ENCODE measurements at places on chromosomes 6 and 20.

DNA sequence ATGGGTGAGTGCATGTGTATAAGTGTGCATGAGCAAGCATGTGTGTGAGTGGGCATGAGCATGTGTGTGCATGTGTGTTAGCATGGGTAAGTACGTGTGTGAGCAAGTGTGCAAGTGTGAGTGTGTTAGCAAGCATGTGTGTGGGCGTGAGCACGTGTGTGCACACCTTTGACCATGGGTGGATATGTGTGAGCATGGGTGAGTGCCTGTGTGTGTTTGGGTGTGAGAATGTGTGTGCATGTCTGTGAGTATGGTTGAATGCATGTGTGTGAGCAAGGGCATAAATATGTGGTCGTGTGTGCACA, 84.6 kb downstream of the DLL1 start:
- DNase-seq: no peak

DNA sequence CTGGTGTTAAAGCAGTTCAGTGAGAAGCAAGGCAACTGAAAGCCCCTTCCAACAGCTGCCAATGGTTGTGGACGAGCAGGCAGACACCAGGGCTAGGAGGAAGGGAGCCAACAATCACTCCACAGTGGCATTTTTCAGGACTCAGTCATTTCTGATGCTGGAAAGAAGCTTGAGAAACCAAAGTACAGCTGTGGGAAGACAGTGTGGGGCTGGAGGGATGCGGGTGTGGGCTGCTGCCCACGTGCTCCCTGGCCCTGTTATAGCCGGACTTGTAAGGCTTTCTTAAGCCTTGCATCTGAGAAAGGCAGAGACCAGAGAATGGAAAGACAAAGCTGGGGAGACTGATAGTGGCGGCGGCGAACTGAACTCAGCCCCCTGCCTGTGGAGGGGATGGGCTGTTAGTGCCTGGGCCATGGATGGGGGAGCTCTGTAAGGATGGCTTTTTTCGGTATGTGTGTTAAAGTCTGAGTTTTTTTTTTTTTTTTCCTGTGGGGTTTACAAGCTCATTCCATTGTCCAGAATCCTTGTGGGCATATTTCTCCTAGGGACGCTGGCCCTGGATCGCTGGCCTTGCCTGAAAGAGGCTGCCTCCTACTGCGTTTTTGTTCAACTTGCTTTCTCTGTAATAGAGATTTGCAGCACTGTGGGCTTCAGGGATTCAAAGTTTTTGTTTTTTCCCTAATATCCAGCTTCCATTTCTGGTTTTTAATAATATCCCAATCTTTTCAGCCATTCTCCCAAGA, 91.7 kb downstream of the GJA10 start:
- no peak for DNase-seq

- no peak for DNase-seq
These were observed 221.0 kb downstream of the NFATC2 start for GRCh38 chr20:51321343-51322163.

GRCh38 chr6:167268683-167269280, 22.3 kb upstream of the UNC93A start:
- no peak for DNase-seq

DNA sequence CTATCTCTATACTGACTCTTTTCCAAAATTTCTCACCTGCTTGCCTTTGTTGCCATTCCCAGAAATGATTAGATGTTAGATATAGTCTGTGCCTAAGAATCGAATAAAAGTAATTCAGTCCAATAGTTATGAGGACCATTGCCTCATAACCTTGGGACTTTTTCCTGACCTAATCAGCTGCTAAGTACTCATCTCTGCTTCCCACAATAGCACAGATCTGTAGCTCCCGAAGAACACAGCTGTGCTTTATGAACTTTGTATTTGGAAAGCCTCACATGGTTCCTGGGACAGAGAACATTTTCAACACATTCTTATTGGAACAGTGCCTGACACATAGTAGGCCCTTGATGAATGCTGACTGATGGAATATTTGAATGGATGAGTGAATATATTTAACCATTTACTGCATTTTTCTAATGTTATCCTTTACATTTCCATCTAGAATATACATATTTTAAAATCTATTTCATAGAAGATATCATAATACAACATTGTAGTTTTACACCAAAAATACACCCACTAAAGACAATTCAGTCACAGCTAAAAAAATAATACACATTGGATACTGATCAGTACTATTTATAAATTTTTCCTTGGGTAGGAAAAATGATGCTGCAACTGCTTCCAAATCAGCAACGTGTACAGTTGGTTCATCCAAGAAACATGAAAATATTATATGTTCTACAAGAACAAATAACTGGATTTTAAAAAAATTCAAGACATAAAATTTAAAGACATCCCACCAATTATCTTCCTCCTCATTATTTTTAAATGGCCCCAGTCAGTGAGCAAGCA, 53.9 kb downstream of the HS3ST5 start:
- DNase-seq: no peak

- DNase-seq: no peak
These were observed 167.1 kb downstream of the MAFB start for GRCh38 chr20:40521962-40522361.

- DNase-seq: no peak
These were observed 265.2 kb downstream of the QKI start for GRCh38 chr6:163679753-163680152.

GRCh38 chr6:83463886-83464285, 33.0 kb upstream of the ME1 start:
- no peak for DNase-seq

GRCh38 chr20:1308067-1308701, 20.8 kb downstream of the SDCBP2 start:
- no peak for DNase-seq

Measured in NCI-H1436 treated with DMSO at 0.1 percent for 48 hours (cell line).